ENCODE measurements at places on chromosomes 4 and X.

DNA sequence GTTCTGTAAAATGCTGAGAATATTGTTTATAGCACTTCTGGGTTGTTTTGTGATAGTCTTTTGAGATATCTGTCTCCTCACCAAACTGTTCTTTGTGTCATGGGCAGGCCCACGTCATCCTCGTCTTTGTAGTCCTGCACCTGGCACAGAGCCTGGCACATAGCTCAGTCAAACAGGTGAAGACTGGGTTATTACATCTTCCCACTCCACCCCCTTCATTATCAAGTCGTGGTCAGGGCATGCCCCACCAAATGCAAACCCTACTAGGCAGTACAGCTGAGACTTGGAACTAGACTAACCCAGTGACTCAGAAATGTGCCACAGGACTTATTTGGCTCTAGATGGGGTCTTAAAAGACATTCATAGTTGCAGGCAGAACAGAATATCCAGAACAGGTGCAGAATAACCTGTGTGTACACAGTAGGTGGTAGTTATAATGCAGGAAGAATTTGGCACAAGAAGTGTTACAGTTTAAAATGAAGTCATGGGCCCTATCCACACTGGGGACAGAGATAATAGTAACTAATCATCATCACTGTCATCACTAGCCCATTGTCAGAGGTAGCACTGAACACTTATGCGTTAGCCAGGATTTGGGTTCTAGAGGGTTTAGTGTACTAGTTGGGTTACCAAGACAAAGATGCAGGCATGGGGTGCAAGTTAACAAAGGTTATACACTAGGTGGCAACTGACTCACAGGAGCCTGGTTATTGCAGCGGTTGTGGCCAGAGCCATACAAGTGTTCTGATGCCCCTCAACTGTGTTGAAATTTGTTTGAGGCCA lies 74.9 kb downstream of the TBL1X start:
- DNase-seq, result no peak

DNA sequence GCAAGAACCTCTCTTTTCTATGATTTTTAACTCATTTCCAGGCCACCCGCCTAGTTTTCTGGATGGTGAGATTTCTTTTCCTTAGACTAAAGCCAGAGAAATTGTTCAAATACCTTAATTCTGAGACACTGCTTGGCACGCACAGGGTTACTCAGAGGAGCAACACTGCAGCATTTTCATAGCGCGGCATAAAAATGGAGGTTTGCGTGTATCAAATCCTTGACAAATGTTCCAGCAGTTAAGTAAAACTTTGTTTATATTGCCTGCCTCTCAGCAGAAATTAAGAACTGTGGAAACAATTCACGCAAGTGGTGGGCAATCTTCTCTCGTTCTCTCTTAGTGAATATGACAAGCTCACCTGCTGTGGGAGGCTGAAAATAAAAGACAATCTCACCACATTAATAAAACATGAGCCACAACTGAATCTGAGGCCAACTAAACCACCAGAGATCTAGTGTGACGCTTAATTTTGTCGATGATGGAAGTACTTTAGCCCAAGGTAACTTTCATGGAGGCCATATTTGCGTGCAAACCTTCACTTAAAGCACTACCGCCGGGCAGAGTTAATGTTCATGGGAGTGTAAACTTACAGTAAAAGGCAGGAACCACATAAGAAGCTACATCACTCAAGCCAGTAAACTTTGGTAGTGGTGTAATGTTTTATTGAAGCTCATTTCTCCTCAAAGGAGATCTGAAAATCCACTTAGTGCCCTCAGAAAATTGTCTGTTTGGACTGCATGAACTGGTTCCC lies 894.8 kb upstream of the EPHA5 start:
- no peak for DNase-seq

DNA sequence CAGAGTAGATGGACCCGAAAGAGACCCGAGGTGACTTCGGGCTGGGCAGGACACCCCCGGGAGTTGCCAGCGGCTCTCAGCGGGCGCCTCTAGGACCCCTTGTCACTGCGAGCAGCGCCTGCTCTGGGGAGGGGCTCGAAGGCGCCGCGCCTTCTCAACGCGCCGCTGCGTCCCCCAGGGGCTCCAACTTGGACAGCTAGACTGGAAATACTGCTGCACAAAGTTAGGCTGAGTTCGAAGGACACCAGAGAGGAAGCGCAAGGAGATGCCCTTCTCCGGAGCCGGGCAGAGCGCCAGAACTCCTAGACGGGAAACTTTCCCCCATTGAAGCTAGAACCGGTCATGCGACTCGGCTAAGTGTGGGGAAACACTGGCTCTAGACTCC lies 493 bp upstream of the KCNIP4 start:
- DNase-seq, result no peak

DNA sequence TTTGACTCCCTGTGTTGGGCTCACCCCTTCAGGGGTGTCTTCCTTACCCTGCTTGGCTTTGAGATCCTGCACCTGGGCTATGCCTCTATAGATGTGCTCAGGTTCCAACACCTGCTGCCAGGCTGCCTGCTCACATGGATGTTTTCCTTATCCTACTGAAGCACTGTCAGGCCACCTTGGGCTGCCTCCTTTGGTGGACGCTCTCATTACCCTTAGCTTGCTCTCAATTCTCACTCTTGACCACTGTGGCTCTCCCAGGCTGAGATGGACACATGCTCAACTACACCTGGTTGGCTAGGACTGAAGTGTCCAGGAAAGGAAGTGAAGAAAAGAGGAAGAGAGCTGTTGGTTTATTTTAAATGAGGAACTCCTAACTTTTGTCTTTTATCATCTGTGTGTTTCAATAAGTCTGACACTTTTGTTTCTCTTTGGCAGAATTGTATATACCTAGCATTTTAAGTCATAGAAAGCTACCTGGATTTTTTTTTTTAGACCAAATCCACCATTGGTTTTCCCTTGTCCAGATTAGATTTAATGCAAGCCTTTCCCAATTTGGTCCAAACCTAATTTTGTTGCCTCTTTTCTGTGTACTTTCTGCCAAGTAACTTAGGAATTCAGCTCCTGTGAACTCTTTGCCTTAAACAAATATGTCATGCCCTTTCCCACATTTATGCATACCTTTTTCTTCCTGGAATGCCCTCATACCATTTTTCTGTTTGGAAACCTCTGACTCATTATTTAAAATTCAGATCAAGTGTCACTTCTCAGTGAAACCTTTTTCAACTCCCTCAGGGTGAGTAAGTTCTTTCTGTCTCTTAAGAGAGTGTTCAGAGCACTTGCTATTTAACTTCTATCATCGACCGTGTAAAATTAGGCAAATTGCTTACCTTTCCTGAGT lies 175.8 kb downstream of the GC start:
- no peak for DNase-seq

- no peak for DNase-seq
These were observed 1580.3 kb downstream of the ARAP2 start for GRCh38 chr4:34664051-34664450.

GRCh38 chr4:145719752-145720624 lies 40.0 kb downstream of the C4orf51 start:
- DNase-seq, result peak; percentile 55

GRCh38 chr4:159283696-159284095 lies 180.8 kb downstream of the RAPGEF2 start:
- no peak for DNase-seq

DNA sequence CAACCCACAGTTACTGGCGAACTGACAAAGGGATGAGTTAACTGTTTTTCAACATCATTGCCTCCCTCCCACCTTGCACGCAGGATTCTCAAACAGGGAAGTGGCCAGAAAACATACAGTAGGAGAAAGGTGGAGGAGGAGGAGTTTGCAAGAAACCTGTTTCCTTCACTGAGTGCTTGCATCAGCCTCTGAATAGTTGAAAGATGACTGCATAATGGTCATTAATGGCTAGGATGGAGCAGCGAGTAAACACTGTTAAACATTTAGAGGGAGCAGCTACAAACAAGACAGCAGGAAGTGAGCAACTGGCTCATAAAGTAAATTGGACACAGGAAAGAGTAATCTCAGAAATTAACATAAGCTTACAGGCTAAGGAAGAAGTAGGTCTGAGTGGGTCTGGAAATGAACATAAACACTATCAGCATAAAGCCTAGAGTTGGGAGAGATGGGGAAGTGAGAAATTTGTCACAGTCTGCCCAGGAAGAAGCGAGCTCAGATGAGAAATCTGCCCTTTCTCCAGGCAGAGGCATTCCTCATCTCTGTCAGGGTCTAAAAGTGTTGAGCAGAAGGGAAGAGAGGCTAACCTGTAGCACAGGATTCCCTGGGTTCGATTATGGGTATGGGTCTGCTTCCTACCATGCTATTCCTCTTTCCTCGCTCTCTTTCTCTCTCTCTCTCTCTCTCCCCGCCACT lies 38.6 kb downstream of the TRPC5OS start:
- no peak for DNase-seq

- DNase-seq, result no peak
These were observed 965 bp downstream of the PPA2 start for GRCh38 chr4:105472871-105473323.

GRCh38 chrX:119095936-119096335 lies 23.1 kb downstream of the CT47C1 start:
- DNase-seq, result no peak

GRCh38 chr4:110088670-110089069 lies 109.7 kb downstream of the ELOVL6 start:
- DNase-seq, result no peak

- DNase-seq, result no peak
These were observed 60.2 kb upstream of the RPS6KA6 start for GRCh38 chrX:84248226-84248625.

DNA sequence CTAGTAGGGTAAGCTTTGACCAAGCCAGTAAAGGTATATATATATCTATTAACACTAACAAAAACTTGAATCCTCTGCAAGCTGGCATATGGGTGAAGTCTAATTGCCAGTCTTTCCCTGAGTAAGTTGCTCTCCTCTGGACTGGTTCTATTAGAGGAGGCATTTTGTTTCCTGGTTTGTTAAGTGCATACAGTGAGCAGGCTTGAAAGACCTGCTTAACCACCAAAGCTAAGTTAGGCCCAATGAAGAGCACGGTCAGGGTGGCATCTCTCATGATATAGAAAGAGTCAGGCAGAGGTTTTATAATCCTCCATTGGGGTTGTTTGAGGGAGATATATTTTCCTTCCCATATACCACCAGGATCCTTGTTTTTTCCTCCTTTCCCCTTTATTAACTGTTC lies 9.6 kb upstream of the AREG start:
- DNase-seq, result no peak

DNA sequence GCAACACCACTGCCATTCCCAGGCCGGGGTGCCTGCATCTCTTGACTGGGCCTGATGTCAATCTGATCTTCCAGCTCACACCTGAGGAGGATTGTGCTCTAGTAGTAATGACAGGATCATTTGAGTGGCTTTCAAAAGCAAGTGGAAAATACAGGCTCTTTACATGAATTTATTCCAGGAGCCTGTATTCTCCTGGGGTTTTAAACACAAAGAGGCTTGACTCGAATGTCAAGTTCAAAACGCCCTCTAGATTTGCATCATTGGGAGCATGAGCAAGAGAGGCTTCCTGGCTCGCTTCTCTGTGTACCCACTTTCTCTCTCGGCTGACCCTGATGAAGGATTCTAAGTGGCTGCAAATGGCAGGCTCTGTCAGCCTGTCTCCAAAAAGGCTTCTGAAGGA lies 199.5 kb upstream of the PUDP start:
- DNase-seq, result no peak

- DNase-seq, result no peak
These were observed 36.2 kb downstream of the KDM5C start for GRCh38 chrX:53188763-53189162.

DNA sequence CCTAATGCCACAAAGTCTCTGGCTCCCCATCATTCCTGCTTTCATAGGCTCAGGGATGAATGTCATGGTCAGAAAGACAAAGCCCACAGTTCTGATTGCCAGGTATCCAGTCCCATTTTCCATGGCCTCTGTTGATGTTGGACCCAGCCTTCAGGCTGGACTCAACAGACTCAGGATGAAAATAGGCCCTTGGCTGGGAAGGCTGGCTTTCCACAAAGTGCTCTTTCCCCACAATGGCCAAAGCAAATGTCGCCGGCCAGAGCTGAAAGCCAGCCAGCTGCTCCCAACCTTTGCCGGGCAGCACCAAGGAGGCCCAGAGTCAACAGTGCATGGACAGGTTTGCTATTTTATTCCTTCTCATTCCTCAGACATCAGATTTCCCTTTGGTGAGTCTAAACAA lies 430.1 kb upstream of the FGF16 start:
- no peak for DNase-seq

DNA sequence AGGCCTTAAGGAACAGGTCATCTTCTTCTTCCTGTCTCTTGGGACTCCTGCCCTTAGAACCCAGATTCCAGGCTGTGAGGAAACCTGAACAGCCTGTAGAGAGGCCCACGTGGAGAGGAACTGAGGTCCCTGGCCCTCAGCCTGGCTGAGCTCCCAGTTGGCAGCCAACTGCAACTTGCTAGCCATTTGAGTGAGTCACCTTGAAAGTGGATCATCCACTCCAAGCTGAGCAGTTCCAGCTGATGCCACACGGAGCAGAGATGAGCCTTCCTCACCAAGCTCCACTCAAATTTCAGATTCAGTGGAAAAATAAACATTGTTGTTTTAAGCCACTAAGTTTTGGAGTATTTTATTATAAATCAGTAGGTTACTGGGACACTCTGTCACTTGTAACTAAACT lies 392.5 kb downstream of the BCOR start:
- DNase-seq, result no peak

DNA sequence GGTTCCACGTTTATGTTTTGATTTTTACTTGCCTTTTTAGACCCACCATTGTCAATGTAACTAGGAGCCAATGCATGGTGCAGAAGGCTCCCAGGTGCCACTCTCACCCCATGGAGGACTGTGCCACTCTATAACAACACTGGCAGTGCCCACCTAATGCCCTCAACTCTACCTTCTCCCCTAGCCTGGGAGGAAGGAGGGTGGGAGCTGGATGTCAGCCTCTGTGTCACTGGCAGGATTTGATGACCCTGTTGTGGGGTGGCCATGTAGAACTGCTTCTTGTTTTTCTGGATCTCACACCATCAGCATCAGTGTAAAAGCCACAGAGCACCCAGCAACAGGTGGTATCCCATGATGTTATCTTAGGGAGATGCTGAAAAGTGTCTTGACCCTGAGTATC lies 13.7 kb upstream of the ADH1B start:
- no peak for DNase-seq

DNA sequence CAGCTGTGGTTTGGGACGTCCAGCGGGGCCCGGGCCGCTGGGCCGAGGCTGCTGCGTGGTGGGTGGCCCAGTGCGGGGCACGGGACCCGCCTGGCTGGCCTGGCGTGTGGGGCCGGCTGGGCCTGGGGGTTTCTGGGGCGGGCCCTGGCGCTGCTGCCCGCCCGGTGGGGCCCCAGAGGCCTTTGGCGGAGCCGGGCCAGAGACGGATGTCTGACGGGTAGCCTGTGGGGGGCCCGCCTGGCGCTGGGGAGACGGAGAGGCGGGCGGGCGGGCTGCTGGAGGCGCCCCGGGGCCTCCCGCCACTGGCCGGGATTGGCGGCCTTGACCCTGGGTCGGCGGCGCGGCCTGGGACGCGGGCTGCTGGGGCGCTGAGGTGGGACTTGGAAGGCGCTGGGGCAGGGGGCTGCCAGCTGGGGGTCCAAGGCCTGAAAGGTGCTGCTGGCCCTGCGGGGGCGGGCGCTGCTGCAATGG lies 8.1 kb upstream of the TIMP1 start:
- no peak for DNase-seq

GRCh38 chr4:101762025-101762424 lies 28.5 kb upstream of the BANK1 start:
- no peak for DNase-seq

Measured in GM13977 (cell line).